ENCODE measurements at places on chromosomes 1 and 21. TPM values are rescaled to one million over a fixed set of nuclear protein-coding genes. Genes with fewer than 3 reads are reported as not detected.

Gene EXO1
- 0.62 TPM for total RNA-seq

Gene MAEL
- 1.7 TPM for total RNA-seq

Gene FCGR3A
- total RNA-seq: 23.0 TPM

Gene XCL1
- 0.48 TPM for total RNA-seq

Gene CDC42SE1
- 24.3 TPM for total RNA-seq

Gene CD1E
- total RNA-seq: not detected

Gene GPR37L1
- 0.05 TPM for total RNA-seq

Gene RGS13
- 0.30 TPM for total RNA-seq

Gene EVA1C
- total RNA-seq: 12.9 TPM

Gene LY9
- total RNA-seq: not detected

Gene DCDC2B
- not detected for total RNA-seq

Gene LCE1C
- total RNA-seq: not detected

Gene AKR7A3
- not detected for total RNA-seq

GRCh38 chr1:65177457-65177856 is 29.5 kb downstream of the AK4 start:
- no peak for DNase-seq

DNA sequence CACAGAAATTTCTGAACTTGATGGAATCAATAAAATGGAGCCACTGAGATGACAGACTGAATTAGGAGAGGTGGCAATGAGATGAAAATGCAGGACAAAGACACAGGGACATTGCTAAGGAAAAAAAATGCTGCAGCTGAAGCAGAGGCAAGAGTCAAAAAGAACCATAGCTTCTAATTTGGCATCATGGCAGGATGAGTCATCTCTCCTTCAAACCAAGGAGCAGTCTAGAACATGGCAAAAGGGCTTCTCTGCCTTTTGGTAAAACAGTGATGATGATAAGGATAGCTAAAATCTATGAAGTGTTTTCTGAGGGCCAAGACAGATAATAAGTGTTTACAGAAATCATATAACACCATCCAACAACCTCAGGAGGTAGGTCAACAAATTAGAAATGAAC is 16.8 kb downstream of the SLC19A2 start:
- no peak for DNase-seq

GRCh38 chr1:63523738-63524137 is 413 bp downstream of the EFCAB7 start:
- no peak for DNase-seq

GRCh38 chr21:41095983-41096382 is 72.0 kb upstream of the BACE2 start:
- DNase-seq: no peak

DNA sequence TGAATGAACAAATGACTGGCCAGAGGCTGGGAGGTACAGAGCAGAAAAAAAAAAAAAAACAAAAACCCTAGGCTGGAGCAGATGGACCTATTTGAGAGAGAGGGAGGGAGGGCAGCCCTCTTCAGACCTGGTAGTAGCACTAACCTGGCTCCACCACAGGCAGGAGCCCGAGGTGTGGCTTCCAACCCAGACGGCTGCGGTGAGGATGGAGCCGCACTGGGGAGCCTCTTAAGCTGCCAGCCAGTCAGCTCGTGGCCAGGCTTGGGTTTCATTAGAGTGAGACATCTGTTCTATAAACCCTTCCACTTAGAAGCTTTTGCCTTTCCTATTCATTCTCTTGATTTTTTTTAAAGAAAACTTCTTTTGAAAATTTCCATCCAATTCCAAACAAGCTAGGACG is 16.8 kb downstream of the LGR6 start:
- no peak for DNase-seq

DNA sequence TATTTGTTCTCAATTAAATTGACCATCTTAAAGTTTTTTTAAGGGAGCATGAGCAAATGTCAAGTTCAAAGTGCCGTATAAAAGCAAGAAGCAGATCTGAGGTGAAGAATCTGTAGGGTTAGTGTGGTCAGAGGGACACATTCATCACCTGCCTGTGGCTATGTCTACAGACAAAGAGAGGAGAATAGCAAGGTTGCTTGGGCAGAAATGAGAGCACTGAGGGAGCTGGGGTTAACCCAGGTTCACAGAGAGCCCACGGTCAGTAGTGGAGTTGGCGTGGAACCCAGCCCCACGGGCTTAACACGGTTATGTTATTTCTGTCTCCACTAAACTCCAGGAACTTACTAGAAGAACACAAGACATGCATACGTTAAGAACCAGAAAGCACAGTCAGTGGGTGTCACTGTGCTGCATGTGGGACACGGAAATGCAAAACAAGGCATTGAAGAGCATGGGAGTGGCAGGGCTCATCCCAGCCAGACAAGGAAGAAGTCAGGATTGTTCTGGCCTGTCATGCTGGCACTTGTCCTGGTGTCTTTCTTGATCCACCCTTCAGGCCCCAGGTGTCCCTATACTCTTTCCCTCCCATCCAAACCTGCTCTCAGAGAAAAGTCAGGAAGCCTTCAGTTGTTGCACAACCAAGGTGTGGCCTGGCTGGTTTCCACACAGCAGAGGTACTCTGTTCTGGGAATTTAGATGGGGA is 95.5 kb upstream of the IVNS1ABP start:
- DNase-seq: no peak

- DNase-seq: no peak
Measured at GRCh38 chr1:246121533-246121932, 385.5 kb downstream of the SMYD3 start.

- DNase-seq: no peak
Measured at GRCh38 chr1:57234459-57234858, 189.4 kb downstream of the DAB1 start.

GRCh38 chr1:207619871-207620542 is 24.9 kb upstream of the CR1L start:
- no peak for DNase-seq

GRCh38 chr1:223363856-223364684 is at the start of gene SUSD4:
TSS of gene SUSD4 (minus strand) at chr1:223364176. CDS start at chr1:223363425, 751 bp downstream.
- peak; percentile 68 for DNase-seq

DNA sequence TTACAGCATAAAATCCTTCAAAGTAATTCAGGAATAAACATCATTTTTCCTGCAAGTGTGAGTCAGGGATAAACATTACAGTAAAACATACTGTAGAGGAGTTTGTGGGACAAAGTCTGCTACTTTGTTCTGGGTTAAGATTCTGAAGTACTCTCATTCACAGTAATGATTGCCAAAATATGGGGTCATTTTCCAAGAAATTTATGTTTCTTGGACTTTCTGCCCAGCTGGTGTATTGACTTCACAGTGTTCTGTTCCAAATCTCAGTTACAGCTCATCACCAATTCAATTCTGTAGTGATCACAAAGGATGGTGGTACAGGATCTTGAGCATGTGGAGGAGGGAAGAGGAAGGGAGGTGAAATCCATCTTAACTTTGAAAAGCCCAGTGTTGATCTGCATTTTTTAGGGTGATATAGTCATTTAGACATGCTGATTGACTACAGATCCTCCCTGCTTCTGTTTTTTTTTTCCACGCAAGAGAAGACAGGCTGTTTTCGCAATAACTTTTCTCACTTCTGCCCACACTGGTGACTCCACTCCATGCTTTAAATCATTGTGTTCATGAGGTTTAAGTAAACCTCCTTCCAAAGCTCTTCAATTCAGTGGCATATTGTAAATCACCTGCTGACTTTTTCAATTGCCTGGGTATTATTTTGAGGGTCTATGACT is 60.4 kb upstream of the C1orf53 start:
- no peak for DNase-seq

- DNase-seq: peak; percentile 72
Measured at GRCh38 chr1:226602186-226603021, 53.8 kb downstream of the STUM start.

DNA sequence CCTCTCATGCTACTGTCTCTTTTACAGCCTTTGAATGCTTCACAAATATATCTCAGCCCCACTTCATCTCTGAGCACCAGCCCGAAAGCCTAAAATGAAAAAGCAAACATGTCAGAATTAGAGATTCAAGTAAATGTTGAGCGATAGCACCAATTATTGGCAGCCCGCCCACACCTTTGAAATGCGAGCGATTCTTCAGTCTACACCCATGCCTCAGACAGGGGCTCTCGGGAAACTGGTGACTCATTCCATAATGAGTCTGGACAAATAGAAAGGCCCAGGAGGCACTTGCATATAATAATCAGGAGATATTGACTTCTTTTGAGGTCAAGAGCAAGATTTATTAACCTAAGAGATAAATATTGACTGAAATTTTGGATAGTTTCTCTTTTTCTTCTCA is 487.3 kb upstream of the PTBP2 start:
- peak; percentile 42 for DNase-seq

DNA sequence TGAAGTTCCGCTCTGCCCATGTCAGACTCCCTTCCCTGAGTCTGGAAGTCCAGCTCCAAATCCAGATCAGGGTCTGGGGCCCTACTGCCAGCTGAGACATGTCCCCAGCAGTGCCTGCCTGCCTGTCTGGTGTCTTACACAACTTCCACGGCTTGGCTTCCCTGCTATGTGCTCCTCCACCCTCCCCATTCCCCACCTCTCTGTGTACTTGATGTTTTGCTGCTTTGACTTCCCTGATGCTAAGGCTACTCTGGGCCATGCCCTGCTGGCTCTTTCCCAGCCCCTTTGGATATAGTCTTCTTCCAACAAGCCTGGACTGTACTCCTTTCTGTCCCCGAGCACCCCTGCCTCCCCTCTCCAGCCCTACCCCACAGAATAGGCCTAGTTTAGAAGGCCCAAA is 7.3 kb downstream of the GJA5 start:
- peak; percentile 41 for DNase-seq

DNA sequence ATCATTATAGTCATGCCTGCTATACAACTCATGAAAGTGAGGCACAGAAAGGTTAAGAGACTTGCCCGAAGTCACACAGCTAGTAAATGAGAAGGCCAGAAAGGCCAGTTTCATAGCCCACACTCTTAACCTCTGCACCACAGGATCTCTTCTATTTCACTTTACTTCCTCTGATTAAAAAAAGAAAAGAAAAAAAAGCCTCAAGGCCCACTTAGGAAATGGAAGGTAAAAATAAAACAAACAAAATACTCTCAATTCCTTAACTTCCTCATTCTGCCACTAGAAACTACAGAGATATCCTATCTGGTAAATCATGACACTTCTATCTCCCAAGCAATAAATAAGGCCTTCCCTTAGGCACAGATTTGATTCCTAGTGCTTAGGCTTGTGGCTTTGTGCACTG is 7.6 kb upstream of the ENAH start:
- no peak for DNase-seq

DNA sequence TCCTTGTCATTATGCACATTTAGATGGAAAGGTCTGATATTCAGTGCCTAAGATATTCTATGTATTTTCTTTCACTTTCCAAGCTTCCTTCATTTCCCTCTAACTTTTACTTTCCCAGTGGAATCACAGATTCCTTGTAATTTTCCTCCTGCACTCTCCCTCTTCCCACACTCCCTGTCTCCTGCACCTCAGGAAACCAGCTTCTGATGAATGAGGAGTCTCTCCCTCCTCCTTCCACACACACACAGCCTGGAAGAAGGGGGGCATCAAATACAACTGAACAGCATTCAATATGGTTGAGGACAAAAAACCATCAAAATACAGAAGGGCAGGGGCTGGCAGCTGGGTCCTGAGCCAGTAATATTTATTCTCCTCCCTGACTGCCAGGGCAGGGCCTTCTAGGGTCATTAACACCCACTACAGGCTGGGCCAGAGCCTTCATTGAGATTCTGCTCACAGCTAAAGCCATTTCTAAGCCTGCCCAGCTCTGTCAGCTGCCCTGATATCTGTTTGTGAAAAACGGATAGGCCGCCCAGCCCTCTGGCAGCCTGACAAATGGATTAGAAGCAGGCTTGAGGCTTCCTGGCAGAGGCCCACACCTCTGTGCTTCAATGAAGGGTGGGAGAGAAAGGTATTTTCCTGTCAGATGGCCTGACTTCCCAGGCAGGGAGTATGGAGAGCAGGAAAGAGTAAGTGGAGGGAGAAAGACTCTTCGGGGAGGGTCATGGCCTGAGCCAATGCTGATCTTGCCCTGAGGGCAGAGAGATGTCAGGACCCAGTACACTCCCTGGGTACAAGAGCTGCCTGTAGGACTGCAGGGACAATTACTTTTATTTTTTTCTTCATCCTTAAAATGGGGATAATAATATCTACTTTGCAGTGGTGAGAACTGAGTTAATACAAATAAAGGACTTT is 138.9 kb upstream of the SPATA6 start:
- DNase-seq: peak; percentile 69

DNA sequence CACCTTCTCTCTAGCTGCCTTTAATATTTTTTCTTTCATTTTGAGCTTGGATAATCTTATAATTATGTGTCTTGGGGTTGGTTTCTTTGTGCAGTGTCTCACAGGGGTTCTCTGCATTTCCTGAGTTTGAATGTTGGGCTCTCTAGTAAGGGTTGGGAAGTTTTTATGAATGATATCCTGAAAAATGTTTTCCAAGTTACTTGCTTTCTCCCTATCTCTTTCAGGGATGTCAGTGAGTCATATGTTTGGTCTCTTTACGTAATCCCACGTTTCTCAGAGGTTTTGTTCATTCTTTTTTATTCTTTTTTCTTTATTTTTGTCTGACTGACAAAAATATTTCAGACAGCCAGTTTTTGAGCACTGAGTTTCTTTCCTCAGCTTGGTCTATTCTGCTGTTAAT is 55.4 kb upstream of the CCDC190 start:
- DNase-seq: no peak

- DNase-seq: no peak
Measured at GRCh38 chr1:225504776-225505175, 76.9 kb upstream of the LBR start.

DNA sequence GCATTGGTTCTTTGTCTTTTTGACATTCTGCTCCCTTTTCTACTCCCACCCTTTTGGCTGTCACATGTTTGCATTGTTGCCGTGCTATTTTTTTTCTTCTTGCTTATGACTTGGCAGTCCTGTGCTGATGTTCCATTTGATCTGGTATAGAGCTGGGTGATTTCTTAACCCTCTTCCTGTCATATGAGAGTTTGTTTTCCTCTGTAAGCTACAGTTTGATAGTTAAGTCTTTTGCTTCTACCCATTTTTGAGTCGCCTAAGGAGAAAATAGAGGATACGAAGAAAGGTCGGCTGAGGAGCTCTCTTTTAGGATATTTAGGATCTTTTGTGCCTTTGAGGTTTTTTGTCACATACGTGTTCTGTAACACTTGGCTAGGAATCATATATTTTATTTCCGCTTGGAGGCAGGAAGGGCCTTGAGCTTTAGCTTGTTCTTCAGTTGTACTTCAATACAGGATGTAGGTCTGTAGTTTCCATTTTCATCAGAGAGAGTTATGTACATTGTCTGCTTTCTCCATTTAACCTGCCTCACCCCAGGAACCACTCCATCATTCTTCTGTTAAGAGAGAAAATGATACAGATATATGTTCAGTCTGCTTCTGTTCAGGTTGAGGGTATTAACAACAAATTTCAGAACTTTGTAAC is 150.7 kb downstream of the BACH1 start:
- DNase-seq: no peak

- no peak for DNase-seq
Measured at GRCh38 chr1:43288058-43288784, 2.8 kb upstream of the C1orf210 start.

Measured in Right ventricle myocardium superior (tissue), 1 donor.